ENCODE measurements at places on chromosomes 7 and 10. TPM values are rescaled to one million over a fixed set of nuclear protein-coding genes. Genes with fewer than 3 reads are reported as not detected.

SPDYE5 gene
- not detected for total RNA-seq

TBX20 gene
- not detected for total RNA-seq

DNA sequence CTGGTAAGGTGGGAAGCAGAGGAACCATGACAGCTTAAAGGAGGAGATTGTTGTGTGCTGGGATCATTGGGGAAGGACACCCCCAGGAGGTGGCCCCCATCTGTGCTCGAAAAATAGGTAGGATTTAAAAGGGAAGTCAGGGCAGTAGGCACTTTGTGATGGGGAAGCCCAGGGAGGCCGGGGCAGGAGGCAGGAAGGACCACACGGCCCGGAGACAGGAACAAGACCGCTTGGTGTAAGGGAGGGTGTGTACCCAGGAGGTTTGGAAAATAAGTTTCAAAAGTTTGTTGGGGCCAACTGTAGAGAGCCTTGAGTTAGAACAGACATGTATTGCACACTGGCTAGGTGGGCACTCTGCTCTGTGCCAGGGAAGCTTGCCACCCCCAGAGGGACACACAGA, 20.7 kb downstream of the ZNF467 start:
- DNase-seq: no peak

GRCh38 chr7:36080843-36081242, 72.2 kb upstream of the EEPD1 start:
- DNase-seq: no peak

DNA sequence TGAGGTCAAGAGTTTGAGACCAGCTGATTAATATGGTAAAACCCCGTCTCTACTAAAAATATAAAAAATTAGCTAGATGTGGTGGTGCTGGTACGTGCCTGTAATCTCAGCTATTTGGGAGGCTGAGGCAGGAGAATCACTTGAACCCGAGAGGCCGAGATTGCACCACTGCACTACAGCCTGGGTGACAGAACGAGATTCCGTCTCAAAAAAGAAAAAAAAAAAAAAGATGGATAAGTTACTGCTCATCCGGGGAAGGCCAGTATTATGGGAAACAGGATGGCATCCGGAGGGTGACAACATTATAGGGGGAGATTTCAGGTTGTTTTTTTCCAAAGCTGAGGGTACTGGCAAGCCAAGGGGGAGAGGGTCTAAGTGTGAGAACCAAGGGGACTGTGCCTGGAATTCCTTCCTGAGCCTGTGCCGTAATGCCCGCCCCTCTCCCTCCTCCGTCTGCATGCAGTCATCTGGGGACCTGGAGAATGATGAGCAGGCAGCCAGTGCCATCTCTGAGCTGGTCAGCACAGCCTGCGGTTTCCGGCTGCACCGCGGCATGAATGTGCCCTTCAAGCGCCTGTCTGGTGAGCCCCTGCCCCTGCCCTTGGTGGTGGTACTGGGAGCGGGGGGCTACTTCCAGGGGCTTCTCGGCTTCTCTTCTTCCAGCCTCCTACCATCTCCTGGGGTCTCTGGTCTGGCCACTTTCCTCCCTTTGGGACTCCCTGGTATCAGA, 4.4 kb downstream of the LAMTOR4 start:
- DNase-seq: no peak

GRCh38 chr10:131777921-131778320, 122.9 kb upstream of the PPP2R2D start:
- DNase-seq: no peak

GRM3 gene
- not detected for total RNA-seq

RAMP3 gene
- 35.9 TPM for total RNA-seq
